ENCODE measurements at places on chromosomes 13 and 19.

- no peak for DNase-seq
These were observed 4.1 kb downstream of the ZSWIM9 start for GRCh38 chr19:48174445-48175030.

- no peak for DNase-seq
These were observed 828.1 kb downstream of the PCDH9 start for GRCh38 chr13:66402066-66402465.

DNA sequence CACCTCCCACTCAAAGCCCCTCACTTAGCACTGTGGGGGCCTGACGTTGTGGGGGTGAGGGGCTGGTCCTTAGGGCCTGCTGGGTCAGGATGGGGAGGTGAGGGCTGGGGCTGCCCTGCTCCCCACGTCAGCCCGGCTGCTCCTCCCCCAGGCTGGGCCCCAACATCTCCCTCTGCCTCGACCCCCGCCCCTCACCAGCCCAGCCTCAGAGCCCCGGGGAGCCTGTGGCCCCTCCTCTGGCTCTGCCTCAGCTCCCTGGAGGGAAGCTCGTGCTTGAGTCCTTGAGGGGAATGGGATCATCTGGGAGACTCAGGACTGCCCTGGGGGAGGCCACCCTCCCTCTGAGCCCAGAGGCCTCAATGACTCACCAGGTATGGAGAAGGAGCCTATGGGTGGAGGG, 6.8 kb downstream of the LILRA4 start:
- DNase-seq, result no peak

GRCh38 chr13:26604784-26605545, 47.5 kb downstream of the WASF3 start:
- DNase-seq, result no peak

DNA sequence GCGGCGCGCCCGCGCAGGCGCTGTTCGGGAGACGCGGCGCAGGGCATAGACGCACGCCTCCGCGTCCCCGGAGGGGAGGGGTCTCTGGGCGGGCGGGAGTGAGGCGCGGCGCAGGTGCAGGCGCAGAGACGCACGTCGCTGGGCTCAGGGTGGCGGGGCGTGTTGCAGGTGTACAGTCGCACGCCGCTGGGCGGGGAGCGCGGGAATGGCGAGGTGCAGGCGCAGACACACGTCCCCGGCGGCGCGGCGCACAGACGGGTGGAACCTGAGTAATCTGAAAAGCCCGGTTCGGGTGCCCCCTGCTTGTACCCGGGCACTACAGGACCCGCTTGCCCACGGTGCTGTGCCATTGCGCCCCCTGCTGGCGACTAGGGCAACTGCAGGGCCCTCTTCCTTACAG, 44.7 kb downstream of the PLPP2 start:
- no peak for DNase-seq

GRCh38 chr19:311813-312261, 20.6 kb upstream of the PLPP2 start:
- DNase-seq, result no peak

GRCh38 chr19:5321851-5322681, 18.5 kb downstream of the PTPRS start:
- no peak for DNase-seq

- no peak for DNase-seq
These were observed 43.5 kb downstream of the NEK5 start for GRCh38 chr13:52085421-52085820.

DNA sequence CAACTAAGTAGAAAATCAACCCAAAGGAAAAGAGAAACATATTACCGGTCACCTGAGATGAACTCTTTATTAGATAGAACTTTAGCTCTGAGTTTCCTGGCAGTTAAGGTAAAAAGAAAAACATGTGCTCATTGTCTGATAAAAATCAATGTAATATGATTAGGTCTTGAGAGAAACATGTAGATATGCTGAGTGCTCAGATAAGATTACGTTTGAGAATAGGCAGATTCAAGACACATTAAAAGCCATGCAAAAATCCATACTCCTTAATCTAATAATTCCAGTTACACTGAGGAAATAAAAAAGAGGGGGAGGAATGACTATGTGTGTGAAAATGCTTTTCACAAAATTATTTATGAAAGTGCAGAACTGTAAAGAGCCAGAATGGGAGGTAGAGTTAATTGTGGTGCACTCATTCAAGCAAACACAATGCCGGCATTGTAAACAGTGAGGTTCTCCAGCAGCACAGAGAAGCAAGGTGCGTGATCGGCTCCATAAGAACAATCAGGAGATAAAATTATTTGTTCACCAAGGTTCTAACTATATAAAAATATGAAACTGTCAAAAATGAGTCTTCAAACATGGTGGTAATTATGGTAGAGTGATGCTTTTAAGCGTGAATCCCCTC, 88.8 kb downstream of the MBNL2 start:
- no peak for DNase-seq

- DNase-seq, result no peak
These were observed 34.9 kb downstream of the HTR2A start for GRCh38 chr13:46861959-46862358.

DNA sequence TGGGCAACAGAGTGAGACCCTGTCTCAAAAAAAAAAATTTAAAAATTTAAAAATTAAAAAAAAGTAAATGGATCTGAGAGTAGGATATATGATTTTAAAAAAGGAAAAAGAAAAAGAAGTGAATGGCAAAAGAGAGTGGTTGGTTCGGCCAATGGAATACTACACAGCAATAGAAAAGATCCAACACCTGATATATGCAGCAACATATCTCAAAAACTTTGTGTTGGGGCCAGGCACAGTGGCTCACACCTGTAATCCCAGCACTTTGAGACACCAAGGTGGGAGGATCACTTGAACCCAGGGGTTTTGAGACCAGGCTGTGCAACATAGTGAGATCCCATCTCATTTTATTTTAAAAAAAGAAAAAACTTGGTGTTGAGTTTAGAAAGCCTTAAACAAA, 1.4 kb upstream of the LYPD3 start:
- DNase-seq, result no peak

DNA sequence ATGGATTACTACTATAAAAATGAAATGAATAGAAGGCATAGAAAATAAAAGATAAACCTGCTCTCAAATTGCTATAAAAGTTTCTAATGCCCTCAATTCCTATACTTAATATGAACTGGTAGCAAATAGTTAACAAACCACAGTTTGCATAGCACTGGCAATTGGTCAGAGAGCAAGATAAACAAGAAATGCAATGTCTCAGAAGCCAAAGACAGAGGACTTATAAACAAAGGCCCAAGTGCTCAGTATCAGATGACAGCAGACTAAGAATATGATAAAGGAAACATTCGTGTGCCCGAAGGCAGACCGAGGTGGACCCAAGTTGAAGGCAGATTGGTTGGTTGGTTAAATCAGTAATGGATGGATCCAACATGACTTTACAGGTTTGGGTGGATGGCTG, 50.6 kb downstream of the IPO5 start:
- no peak for DNase-seq
